Activated CD4-positive, CD25-positive, alpha-beta regulatory T cell treated with anti-CD3 and anti-CD28 coated beads, Interleukin-2, amount 50 U/mL, for 72 hours (primary cell): ENCODE measurements at places on chromosomes 7 and 10.
A peak's percentile ranks its signal among the peaks of the same experiment; 100 is the strongest.

DNA sequence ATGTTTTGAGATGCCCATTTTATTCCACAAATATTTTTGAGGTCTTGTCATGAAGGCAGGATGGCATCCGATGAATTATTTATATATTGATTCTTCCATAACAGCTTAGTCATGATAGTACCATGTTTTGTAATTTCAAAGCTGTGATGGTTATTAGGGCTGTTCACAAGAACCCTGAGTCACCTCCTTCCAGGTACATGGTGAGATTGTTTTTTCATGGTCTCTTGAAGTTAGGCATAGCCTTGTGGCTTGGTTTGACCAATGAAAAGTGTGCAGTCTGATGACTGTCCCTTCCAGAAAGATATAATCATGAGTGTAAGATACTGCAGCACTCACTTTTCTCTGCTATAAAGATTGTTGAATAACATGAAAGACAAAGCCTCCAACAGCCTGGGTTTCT, 274.8 kb downstream of the FGFR2 start:
- no peak for DNase-seq

GRCh38 chr7:1941464-1942242, 271.6 kb downstream of the ELFN1 start:
- DNase-seq = no peak

- DNase-seq = peak; percentile 95
Observed at GRCh38 chr10:100433253-100434240, 29.3 kb upstream of the WNT8B start.

DNA sequence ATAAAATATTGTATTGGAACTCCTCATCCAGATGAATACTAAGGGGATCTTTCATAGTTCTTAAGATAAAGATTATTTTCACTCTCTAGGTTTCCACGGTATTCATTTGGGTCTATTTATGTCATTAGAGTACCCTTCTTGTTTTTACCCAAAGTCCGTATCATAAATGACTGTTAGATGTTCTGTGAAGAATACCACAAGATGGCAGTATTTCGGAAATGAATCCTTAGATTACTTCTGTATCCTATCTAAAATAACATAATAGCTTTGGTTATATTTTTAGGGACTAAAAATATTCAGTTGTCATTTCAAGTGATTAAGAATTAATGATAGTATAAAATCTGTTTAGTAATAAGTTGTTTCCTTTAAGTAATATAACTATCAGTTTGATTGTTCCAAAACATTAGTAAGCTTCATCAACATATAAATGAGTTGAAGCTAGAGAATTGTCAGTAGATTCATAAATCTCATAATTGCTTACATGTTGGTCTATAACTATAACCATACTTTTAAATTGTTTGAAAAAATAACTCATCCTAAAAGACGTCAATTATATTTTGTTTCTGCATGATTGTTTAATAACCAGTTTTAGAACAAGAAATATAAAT, 337.5 kb upstream of the KCND2 start:
- DNase-seq = no peak

DNA sequence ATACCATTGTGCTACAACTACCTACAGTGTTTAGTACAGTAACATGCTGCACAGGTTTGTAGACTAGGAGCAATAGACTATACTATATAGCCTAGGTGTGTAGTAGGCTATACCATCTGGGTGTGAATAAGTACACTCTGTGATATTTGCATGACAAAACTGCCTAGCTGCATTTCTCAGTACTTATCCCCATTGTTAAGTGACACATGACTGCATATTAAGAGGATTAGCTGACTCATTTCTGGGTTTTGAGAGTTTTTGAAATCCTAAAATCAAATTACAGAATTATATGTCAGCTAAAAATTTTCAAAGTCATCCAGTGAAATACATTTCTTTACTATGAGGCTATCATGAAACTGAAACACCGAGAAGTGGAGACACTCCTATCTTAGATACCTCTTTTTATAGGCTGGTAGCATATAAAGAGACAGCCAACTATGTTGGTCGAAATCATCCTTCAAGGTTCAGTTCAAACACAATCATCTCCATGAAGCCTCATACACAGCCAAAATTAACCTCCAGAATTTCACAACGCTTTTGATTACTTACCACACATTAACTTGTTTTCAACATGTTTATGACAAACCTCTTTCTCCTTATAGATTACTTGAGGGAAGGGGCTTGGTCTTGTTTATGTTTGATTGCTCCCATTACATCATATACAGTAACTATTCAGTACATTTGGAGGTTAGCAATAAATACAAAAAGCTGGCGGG, 89.8 kb upstream of the ANK3 start:
- DNase-seq = no peak

DNA sequence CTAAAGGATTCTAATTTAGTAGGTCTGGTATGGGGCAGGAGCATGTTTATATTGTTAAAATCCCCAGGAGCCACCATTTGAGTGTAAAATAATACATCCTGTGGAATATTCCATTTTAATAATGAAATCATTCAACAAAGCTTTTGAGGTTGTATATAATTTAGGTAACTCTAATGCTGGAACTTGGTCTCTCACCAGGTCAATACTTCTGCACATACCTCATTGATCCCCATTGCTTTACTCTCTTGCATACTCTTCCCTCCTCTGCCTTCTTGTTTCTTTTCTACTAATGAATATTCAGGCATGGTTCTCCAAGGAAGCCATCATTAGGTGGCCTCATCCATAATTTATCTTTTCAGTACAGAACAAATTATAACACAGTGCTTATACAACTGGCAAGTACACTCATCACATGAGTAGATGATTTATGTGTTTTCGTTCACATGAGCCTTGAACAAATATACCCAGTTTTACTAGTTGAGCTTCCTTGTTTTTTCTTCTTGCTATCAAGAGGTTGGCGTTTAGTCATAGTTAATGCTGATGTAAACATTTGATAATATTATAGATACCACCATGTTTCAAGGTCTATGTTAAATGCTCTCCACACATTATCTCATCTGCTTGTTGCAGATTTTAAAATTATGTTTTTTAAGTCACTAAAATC, 7.2 kb downstream of the PALS2 start:
- DNase-seq = no peak

DNA sequence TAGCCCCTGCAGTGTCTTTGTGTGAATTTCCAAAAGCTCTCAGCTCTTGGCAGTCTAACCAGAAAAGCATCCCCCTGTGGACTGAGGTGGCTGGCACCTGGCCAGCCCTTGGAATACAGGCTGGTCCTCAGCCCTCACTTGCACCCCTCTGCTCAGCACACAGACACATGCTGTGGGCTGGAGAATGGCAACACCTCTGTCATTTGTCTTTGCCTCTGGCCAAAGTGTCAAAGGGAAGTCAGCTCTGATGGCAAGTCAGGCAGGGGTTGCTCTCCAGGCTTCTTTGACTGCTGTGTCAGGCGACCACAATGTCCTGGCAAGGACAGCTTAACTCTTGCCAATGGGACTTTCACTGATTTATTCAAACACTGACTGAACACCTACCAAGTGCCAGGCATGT, 724.8 kb downstream of the INHBA start:
- DNase-seq = no peak

GRCh38 chr10:119447823-119448546, 94.5 kb downstream of the RGS10 start:
- DNase-seq = no peak

- DNase-seq = no peak
Observed at GRCh38 chr7:90775383-90775965, 179.4 kb downstream of the CDK14 start.

GRCh38 chr10:67088036-67088435, 162.2 kb downstream of the LRRTM3 start:
- DNase-seq = no peak

DNA sequence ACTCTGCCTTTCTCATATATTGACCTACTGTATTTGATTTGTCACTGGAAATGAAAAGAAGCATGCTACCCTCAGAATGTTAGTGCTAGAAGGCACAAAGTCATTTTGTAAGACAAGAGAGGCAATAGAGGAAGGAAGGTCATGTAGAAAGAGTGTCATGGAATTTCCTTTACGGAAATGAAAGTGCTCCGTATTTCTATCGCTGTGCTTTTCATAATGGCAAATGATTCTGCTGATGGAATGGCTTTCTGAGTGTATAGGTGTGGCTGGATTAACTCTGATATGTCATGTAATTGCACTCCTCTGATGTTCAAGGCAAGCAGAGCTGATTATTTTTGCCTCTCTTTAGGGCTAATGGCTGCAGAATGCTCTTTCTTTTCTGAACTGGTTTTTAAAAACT, 15.5 kb upstream of the STEAP4 start:
- no peak for DNase-seq

DNA sequence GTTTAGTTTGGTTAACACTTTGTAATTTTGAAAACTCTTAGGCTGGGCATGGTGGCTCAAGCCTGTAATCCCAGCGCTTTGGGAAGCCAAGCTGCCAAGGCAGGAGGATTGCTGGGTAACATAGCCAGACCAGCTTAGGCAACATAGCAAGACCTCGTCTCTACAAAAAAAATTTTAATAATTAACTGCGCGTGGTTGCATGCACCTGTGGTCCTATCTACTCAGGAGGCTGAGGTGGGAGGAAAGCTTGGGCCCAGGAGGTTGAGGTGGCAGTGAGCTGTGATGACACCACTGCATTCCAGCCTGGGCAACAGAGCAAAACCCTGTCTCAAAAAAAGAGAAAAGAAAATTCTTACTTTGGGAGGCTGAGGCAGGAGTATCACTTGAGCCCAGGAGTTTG, 18.2 kb downstream of the MYOZ1 start:
- no peak for DNase-seq

GRCh38 chr10:71423250-71423649, 26.5 kb downstream of the CDH23 start:
- DNase-seq = no peak

DNA sequence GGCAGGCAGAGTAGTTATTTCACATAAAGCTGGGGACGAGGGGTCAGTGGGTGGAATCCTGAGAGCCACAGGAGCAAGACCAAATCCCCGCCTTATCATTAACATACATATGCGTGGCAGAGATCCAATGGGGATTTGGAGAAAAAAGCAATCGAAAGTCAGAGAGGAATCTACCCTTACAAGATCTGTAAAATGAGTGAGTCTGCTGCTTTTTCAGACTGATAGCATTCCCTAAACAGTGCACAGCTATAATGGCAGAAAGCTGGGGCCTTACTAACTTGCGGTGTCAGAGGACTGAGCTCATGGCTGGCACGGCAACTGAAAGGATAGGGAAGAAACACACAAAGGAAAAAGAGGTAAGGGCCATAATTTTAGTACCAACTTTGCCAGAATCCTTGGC, 25.0 kb downstream of the GPR22 start:
- no peak for DNase-seq

GRCh38 chr7:14745076-14745475, 157.5 kb downstream of the DGKB start:
- DNase-seq = no peak

DNA sequence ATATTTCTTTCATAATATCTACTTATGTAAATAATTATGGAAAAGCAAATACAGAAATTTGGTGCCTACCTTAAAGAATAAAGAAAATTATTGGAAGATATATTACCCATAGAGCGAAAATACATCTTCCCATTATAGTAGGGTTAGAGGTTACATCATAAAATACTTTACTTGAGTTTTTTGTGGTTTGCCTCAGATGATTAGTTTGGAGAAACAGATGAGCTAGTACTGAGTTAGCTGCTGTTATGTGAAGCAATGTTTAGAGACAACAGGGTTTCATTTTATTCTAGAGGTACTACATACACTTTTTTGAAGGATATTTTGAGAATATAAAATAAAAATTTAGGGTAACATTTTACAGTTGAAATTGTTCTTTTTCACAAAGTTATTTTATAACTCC, 2.9 kb upstream of the MLLT10 start:
- DNase-seq = no peak

GRCh38 chr7:34973400-34973760, 63.9 kb downstream of the DPY19L1 start:
- DNase-seq = no peak

DNA sequence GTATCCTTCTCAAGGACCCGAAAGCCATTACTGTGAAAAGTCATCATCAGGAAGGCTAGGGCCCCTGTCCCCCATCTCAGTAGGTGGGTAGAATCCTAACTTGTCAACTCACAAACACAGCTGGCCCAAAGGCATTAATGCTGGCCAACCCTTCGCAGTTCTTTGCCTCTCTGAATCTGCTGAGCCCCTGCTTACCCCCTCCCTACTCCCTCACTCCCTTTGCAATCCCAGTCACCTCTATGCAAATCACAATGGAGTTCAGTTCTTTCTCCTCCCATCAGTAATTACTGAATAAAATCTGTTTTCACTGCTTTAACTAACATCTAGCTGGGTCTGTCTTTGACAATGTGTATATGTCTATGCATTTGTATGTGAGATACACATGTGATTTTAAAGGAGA, 38.1 kb upstream of the AOAH start:
- no peak for DNase-seq

- no peak for DNase-seq
Observed at GRCh38 chr10:106996510-106996909, 168.0 kb downstream of the SORCS1 start.

- DNase-seq = no peak
Observed at GRCh38 chr7:80763289-80763688, 124.8 kb downstream of the CD36 start.

GRCh38 chr10:30591249-30591670, 38.3 kb downstream of the LYZL2 start:
- peak; percentile 34 for DNase-seq

GRCh38 chr10:103709341-103709920, 145.9 kb downstream of the SH3PXD2A start:
- DNase-seq = no peak

GRCh38 chr10:110634527-110635209, 9.5 kb upstream of the RBM20 start:
- no peak for DNase-seq

- no peak for DNase-seq
Observed at GRCh38 chr10:118767297-118768040, 12.7 kb upstream of the CACUL1 start.

- DNase-seq = no peak
Observed at GRCh38 chr10:114239117-114239993, at the start of gene VWA2. TSS of gene VWA2 (plus strand) at chr10:114239254. CDS start at chr10:114248714, 9,460 bp downstream.

DNA sequence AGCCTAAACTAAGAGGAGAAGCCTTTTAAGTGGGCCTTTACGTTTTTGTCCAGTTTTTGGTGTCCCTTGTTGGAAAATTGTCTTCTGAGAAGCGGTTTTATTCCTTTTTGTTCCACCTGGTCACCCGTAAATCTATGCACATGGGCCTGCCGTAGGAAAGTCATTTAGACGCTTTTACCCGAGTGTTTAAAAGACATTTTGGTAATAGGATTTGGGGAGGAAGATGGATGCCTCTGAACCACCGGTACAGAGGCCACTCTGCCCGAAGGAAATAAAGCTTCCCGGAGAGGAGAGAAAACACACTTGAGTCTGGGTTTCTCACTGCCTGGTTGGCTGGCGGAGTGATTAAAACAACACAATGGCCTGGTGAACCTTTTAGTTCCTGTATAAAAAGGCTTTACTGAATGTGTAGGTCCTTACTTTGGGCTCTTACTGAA, 760 bp downstream of the THNSL1 start:
- DNase-seq = peak; percentile 30

DNA sequence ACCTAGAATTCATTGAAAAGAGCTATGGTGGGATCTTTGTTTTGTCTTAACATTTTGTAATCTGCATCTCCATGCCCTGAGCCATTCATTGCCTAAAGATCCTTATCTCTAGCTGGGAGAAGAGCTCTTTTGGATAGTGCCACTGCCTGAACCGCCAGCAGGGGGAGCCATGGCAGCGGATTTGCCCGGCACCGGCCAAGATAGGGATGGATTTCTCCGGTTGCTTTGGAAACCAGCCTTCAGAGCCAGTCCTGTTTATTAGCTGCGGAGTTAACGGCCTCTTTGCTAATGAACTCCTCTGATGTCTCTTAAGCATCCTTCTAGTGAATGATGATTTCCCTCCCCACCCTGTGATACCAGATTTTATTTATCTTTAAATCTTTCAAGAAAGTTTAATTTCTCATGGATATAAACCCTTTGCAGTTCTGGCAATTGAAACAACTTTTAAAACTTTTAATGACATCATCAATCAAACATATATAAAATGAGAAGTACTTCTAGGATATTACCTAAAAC, 58.2 kb upstream of the LYZL2 start:
- DNase-seq = peak; percentile 86
